ENCODE measurements at places on chromosomes 2 and 18.

GRCh38 chr2:144959416-144959815 lies 439.5 kb upstream of the ZEB2 start:
- no peak for DNase-seq

- DNase-seq, result no peak
These were observed 133.5 kb downstream of the SPTBN1 start for GRCh38 chr2:54589340-54590215.

- DNase-seq, result no peak
These were observed 558.7 kb upstream of the LRRTM1 start for GRCh38 chr2:80863147-80863714.

GRCh38 chr2:181457741-181458425 lies 697 bp downstream of the ITGA4 start:
- DNase-seq, result peak; percentile 53

DNA sequence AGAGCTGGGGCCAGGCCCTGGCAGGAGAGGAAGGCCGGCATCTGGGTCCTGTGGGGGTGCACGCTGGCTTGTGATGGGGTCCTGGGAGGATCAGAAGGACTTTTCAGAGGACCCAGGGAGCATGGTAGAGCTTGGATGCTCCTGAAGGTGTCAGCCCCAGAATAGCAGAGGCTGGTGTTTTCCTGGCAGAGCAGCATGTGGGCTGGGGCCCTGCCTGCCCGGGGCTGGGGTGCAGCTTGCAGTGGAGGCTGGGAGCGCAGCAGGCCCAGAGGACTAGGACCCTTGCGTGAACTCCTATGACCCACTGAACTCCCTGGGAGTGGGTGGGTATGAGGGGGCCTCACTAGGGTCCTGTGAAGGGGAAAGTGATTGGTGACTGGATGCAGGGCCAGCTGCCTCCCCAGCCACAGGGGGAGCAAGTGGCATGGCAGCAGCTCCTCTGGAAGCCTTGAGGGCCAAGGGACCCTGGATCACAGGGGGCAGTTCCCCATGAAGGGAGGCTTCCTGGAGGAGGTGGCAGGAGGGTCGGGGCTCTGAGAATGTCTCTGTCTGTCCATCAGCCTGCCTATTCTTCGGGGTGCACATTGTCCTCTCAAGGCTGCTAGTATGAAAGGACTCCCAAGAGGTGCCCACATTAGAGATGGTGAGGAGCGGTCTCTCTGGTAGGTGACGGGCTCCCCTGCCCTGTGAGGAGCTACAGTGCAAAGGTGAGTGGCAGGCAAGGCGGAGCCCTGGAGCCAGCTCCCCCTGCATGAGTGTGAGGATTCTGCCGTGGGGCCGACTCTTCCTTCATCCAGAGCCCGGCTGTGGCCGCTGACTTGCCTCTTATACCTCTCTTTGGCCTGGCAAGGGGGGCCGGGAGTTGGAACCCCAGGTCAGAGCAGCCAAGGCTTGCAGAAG lies 249.0 kb downstream of the DYSF start:
- DNase-seq, result peak; percentile 39

DNA sequence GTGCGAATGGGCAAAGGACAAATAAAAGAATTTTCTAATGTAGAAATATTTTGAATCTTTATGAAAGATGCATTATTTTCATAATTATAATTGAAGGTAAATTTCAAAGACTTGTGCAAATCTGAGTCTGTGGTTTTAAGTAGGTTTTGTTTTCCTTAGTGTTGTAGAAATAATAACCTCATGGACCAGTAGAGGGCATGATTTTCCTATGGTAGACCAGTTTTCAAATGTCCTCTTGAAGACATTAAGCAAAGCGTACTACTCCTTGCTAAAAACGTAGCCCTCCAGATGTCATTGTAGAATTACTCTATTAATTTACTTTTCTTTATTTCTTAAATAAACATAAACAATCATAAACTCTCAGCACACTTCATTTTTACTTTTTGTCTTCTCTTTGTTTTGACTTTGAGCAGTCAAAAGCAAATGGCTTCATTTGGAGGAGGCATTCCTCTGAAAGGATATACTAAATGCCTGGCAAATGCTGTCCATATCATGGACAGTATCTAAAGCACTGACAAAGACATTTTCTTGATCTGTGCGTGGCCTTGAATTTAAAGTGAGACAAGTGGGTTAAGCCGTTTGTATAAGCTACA lies 85.8 kb upstream of the FAM237A start:
- no peak for DNase-seq

- DNase-seq, result no peak
These were observed 358.5 kb upstream of the HNRNPA3 start for GRCh38 chr2:176854062-176854461.

GRCh38 chr18:55587418-55588110 lies 428 bp downstream of the TCF4 start:
- peak; percentile 40 for DNase-seq

DNA sequence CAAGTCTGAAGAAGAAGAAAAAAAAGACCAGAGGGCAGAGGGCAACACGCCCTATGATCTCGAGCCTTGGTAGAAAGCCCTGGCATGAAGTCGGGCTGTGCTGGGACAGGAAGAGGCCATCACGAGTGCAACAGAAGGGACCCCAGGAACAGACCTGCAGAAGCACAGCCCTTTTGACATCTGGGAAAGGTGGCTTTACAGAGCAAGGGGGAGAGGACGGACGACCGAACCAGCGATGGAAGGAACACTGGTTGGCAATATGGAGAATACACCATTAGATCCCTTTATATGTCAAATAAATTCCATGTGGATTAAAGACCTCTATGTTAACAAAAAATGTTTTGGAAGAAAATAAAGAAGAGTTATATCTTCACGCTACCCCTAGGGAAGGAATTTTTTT lies 10.7 kb downstream of the KIF1A start:
- no peak for DNase-seq

GRCh38 chr2:69242651-69243051 lies 144.4 kb downstream of the GFPT1 start:
- DNase-seq, result no peak

DNA sequence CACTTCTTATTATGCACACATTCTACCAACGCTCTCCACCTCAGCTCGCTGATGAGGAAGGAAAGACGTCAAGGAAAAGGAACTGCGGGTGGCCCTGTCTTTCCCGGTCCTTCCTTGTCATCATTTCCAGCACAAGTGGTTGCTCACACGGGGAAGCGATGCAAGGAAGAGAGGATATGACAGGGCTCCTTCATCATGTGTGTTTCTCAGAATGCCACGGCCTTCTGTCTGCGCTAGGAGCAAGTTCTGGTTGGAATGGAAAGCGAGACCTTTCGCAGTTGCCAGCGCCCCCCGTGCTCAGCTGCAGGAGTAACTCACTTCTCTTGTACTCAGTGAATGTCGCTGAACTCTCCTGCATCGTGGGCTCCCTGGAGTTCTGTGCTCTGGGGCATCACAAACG lies 191.8 kb upstream of the GLI2 start:
- peak; percentile 33 for DNase-seq

DNA sequence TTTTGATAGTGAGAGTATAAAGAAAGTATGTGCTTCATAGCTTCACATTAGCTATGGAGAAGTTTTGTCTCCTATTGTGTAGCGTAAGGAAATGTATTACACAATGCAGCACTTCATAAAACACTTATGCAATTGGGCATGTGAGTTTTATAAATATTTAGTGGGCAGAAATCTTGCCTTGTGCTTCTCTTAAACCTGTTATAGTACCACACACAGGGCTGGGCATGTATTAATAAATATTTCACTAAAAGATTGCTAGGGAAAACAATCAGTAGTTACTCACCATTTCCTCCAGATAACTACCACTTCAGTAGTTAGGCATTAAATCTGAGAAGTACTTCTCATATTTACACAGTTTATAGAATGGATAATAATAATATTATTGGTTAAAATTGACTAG lies 1080.8 kb upstream of the PIK3C3 start:
- DNase-seq, result no peak

DNA sequence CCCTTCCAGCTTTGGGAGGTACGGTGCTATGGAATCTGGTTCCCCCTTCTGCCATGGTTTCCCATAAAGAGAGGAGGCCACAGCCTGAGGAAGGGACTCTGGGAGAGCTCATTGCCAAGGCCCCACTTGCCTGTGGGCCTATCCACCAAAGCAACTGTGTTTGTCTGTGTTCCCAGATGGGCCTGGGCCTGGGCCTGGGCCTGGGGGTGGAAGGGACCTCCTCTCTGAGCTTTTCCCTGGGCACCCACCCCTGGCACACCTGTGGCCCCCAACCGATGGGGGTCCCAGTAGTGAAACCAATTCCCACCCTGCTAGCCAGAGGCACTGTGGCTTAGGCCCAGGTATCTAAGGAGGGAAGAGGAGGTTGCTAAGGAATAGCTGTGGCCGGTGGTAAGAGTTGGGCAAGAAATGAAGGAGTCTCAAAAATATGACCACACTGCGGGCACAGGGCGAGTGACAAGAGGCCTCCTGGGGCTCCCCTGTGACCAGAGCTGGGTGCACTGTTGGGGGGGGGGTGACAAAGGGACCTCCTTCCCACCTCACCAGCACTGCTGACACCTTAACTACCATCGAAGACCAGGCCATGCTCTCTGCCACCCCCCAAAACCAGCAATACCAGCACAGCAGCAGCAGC lies 4.9 kb upstream of the DUSP2 start:
- DNase-seq, result no peak

GRCh38 chr2:49832555-49832954 lies 678.2 kb upstream of the FSHR start:
- no peak for DNase-seq

- DNase-seq, result no peak
These were observed 33.9 kb upstream of the SP100 start for GRCh38 chr2:230382108-230382507.

- DNase-seq, result no peak
These were observed 86.6 kb upstream of the ZFP36L2 start for GRCh38 chr2:43312755-43313641.

DNA sequence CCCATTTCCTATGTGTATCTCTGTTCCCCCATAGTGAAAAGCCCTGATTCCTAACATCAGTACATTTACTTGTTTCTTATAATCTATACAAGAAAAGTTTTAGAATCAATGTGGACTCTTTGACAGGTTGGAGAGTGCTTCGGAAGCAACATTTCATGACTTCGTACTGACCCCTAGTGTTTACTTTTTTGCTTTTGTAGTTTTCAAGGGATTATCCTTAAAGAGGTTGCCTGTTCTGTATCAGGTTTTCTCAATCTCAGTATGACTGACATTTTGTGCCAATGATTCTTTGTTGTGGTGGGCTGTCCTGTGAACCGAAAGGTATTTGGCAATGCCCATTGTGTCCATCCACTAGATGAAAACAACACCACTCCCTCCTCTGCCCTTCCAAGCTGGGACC lies 43.3 kb upstream of the SERPINB2 start:
- DNase-seq, result no peak

DNA sequence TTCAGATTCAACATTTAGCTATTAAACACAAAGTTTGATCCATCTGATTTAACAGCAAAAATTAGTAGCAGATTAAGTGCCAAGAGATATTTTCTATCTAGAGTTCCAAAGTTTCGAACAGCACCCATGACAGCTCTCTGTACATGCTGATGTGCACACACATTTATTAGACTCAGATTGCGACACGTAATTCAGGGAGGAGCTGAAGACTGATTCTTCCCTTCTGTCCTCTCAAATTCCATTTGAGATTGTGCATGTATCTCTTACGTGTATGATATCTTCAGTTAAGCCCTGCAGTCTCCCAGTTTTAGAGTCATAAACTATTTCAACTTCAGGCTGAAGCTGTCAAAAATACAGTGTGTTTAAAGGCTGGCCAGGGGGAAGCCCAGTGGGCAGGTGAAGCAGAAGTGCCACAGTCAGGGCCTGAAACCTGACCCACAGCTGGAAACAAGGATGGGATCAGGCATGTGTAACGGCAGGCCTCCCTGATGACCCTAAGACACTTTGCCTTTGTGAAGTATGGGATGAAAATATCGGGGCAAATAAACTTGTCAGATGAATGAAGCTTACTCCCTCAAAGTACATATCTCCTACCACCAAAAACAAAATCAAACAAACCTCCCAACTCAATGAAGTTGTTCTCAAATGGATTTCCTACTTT lies 30.6 kb downstream of the CYB5A start:
- DNase-seq, result no peak

GRCh38 chr2:9678544-9678943 lies 47.7 kb upstream of the YWHAQ start:
- no peak for DNase-seq

- DNase-seq, result no peak
These were observed 155.3 kb downstream of the COL6A3 start for GRCh38 chr2:237258615-237259014.

- DNase-seq, result no peak
These were observed 124.6 kb downstream of the LRATD1 start for GRCh38 chr2:14756981-14757657.

- DNase-seq, result peak; percentile 47
These were observed 228.0 kb upstream of the ID2 start for GRCh38 chr2:8453904-8454302.

DNA sequence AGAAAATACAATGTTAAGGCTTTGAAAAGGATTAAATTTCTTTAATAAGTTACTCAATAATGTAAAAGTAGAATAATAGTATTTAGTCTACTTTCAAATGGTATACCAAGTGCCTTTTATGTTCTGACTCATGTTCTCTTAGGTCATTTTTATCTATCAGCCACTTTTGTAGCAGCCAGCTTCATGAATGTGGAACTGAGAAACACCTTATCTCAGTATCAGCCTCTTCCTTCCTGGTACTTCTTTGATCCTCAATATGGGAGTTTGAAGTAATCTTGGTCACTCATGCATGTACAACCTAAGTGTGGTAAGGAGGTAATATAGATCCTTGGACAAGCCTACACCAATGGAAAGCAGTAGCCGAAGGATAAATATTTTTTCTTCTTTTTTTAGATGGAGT lies 180.4 kb upstream of the NRXN1 start:
- DNase-seq, result no peak

DNA sequence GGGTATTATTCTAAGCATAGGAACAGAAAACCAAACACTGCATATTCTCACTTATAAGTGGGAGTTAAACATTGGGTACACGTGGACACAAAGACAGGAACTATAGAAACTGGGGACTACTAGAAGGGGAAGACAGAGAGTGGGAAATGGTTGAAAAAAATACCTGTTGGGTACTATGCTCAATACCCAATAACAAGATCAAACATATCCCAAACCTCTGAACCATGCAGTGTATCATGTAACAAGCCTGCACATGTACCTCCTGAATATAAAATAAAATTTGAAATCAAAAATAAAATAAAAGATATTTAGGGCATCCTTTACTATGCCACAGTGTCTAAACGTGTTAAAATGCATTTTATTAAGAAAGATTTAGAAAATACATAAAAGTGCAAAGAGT lies 221.0 kb upstream of the TFPI start:
- no peak for DNase-seq

GRCh38 chr2:6881046-6881445 lies 3.5 kb downstream of the RSAD2 start:
- DNase-seq, result no peak

- DNase-seq, result no peak
These were observed 73.1 kb downstream of the BOD1L2 start for GRCh38 chr18:57219964-57220363.

GRCh38 chr2:106555053-106555452 lies 67.9 kb downstream of the CD8B2 start:
- DNase-seq, result no peak

DNA sequence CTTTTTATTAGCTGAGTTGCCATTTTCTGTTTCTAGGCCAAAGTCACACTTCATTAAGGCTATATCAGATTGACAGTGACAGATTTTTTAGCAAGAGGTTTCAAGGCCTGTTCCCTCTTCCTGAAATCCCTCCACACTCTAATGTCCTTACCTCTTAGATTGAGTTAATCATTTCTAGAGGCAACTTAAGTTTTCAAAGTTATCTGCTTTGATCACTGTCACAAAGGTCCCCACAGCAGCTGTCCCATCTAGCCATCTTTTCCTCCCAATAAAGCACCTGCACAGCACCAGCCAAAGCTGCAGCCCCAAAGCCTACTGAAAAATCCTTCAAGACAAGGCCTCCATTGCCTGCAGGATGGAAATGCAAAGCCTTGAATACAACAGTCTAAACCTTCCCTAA lies 13.4 kb downstream of the AMMECR1L start:
- DNase-seq, result no peak
